ENCODE measurements at places on chromosomes 12 and 14. TPM values are rescaled to one million over a fixed set of nuclear protein-coding genes. Genes with fewer than 3 reads are reported as not detected.

The APAF1 gene
- total RNA-seq, result 7.1 TPM

The GZMB gene
- not detected for total RNA-seq

The B4GALNT3 gene
- total RNA-seq, result 0.36 TPM

DNA sequence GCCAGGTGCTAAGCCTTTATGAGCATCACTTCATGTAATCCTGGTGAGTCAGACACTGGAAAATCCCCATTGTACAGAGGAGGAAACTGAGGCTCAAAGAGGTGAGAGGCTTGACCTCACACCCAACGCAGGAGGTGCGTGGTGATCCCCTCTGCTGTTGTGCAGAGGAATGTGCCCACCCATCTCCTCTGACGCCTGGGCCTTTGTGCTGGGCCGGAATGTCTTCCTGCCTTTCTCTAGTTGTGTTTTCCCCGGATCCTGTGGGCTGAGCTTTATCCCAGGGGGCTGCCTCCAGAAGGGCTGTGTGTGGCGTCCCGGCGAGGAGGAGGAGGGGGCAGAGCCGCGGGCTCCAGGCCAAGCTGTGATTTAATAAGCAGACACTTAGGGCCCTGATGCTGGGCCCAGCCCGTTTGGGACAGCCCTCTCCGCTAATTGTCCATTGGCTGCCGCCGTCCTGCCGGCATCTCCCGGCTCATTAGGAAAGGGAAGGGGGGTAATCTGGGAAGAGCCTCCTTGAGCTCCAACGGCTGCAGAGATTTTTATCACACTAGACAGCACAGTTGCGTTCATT lies 653.6 kb downstream of the MED13L start:
- H3K27ac ChIP-seq, result no peak overlapping the region
- H3K27me3 ChIP-seq, result peaks cover 9% of the 10 kb centered on the region
- DNase-seq, result no peak
- no peaks in the 10 kb centered on the region for H3K36me3 ChIP-seq

GRCh38 chr12:110754101-110754793 lies 11.6 kb upstream of the PPP1CC start:
- no peaks in the 10 kb centered on the region for H3K36me3 ChIP-seq
- DNase-seq, result peak; percentile 72
- H3K4me1 ChIP-seq, result no peaks in the 10 kb centered on the region
- no peaks in the 10 kb centered on the region for H3K27me3 ChIP-seq

- no peak for DNase-seq
- no peaks in the 10 kb centered on the region for H3K27me3 ChIP-seq
- no peaks in the 10 kb centered on the region for H3K4me1 ChIP-seq
These were observed 405.6 kb downstream of the TMEM121 start for GRCh38 chr14:105931808-105932483.

GRCh38 chr12:122985338-122986257 lies 5.1 kb downstream of the ARL6IP4 start:
- H3K4me3 ChIP-seq, result no peak overlapping the region
- peak overlapping the region; percentile 94 for H3K27ac ChIP-seq
- peaks cover 22% of the 10 kb centered on the region for H3K36me3 ChIP-seq
- DNase-seq, result no peak
- H3K27me3 ChIP-seq, result no peaks in the 10 kb centered on the region
- H3K4me1 ChIP-seq, result peaks cover 42% of the 10 kb centered on the region

DNA sequence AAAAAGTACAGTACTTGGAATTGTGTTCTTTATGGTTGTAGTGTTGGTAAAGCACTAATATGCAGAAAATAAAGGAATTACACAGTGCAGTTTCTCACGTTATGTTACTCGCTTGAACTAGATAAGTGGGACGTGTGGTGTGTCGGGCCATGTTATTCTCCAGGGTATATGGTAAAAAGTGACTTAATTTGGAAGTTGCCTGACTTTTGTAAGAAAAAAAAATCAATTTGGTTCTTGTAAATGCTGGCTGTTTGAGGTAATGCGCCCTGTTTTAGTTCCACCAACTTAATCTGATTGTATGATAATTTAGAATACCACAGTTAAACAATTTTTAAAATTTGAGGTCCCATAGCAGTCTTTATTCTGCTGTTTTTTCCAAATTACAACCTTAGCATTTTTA lies 4.1 kb downstream of the ARF6 start:
- peaks cover 50% of the 10 kb centered on the region for H3K4me1 ChIP-seq
- no peaks in the 10 kb centered on the region for H3K27me3 ChIP-seq
- H3K4me3 ChIP-seq, result no peak overlapping the region

DNA sequence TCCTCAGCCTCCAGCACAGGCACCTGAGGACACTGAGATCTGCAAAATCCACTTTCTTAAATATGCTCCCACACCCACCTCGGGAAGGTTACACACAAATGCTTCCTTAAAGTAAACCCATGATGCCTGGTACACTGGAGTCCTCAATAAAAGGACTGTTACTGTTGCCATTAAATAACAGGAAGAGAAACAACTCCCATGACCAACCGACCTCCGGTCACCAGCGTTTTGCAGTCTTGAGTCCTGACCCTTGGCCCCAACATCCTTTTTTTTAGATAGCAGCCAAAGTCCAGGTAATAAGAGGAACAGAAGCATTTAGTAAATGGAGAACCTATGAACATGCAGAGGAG lies 42.4 kb downstream of the ITPK1 start:
- H3K27ac ChIP-seq, result peak overlapping the region; percentile 58
- H3K4me3 ChIP-seq, result no peak overlapping the region
- no peaks in the 10 kb centered on the region for H3K27me3 ChIP-seq
- DNase-seq, result no peak
- H3K4me1 ChIP-seq, result peaks cover 61% of the 10 kb centered on the region

GRCh38 chr12:50326590-50327284 lies 43.4 kb upstream of the LIMA1 start:
- H3K4me3 ChIP-seq, result no peak overlapping the region
- no peaks in the 10 kb centered on the region for H3K4me1 ChIP-seq
- peak overlapping the region; percentile 19 for H3K27ac ChIP-seq
- no peaks in the 10 kb centered on the region for H3K36me3 ChIP-seq
- DNase-seq, result no peak
- H3K27me3 ChIP-seq, result no peaks in the 10 kb centered on the region

DNA sequence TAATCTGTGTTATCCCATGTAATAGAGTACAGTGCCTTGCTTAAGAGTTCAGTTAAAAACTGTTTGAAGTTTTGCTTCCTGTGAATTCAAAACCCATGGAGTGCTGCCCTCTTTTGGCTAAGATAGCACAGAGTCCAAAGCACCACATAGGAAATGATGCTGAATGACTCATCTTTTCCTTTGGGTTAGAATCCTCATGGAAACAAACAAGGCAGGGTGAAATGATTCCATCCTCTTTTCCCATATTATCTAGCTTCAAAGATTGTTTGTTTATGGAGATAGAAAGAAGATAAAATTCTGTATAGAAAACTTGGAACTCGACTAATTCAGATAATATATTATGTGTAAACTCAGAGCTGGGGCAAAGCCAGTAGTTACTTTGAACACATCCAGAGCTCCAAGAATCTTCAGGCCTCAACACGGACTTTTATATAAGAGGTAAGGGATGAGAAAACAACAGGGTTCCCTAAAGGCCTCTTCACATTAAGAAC lies 87.4 kb downstream of the OTOGL start:
- DNase-seq, result peak; percentile 82
- no peak overlapping the region for H3K4me3 ChIP-seq
- H3K36me3 ChIP-seq, result no peaks in the 10 kb centered on the region

DNA sequence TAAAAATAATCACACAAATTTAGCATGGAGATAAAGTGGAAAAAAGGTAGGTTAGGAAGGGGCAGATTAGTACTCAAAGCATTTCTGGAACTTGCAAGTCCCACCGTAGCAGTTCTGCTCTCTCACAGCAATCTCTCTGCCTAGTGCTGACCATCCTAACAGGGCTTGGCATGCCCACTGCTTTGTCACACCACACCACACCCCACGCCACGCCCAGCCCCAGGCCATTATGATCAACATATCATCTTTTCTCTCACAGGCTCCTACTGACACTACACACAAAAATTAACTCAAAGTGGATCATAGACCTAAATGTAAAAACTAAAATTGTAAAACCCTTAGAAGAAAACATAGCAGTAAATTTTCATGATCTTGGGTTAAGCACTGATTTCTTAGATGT lies 273.7 kb downstream of the DAD1 start:
- H3K36me3 ChIP-seq, result no peaks in the 10 kb centered on the region
- H3K27me3 ChIP-seq, result no peaks in the 10 kb centered on the region
- no peak overlapping the region for H3K4me3 ChIP-seq
- DNase-seq, result no peak

Measured in sigmoid colon (tissue), 7 donors.